Fibroblast of the aortic adventitia (primary cell): ENCODE measurements at places on chromosomes 11 and 22.

GRCh38 chr11:75733431-75734107, 15.9 kb downstream of the MOGAT2 start:
- peak; percentile 34 for DNase-seq

GRCh38 chr11:116642902-116643301, 129.9 kb downstream of the BUD13 start:
- DNase-seq: no peak

DNA sequence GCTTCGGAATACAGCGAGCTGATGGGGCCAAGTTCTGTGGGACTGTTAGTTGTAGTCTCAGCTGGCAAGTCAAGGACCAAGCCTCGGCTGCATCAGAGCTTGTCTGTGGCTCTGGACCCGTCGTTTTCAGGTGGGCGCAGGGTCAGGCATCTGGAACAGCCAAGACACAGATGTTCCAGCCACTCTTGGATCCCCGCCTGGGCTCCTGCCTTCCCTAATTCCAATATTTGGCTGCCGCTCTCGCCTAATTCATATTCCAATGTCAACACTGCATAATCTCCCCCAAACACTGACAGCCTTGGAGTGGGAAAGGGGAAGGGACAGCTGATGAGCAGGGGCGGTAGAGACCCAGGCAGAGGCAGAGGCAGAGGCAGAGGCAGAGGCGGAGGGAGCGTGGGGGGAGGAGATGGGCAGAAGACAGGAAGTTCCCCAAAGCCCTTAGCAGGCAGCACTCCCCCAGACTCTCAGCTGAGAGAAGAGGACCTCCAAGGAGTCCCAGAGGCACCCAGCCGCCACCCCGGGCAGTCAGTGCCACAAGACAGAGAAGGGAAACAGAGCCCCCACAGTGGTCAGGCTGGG, 49.6 kb upstream of the SLC35C1 start:
- no peak for DNase-seq

- no peak for DNase-seq
Measured at GRCh38 chr11:119369132-119369925, 12.2 kb downstream of the USP2 start.

DNA sequence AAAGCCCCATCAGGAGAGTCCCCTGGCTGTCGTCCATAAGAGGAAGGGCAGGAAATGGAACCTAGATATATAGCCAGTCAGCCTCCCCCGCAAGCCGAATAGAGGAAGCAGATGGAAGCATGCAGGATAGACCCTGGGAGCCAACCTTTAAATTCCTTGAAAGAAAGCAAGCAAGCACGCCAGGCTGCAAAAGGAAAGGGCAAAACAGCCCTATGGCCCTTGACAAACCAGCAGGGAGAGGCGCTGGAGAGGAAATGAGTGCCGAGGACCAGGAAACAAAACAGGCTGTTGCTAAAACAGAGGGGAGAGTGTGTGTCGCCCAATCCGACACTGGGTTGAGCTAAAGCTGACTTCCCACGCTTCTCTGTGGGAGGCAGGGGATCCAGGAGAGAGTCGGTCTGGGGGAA, 203.5 kb upstream of the MTNR1B start:
- peak; percentile 3 for DNase-seq

DNA sequence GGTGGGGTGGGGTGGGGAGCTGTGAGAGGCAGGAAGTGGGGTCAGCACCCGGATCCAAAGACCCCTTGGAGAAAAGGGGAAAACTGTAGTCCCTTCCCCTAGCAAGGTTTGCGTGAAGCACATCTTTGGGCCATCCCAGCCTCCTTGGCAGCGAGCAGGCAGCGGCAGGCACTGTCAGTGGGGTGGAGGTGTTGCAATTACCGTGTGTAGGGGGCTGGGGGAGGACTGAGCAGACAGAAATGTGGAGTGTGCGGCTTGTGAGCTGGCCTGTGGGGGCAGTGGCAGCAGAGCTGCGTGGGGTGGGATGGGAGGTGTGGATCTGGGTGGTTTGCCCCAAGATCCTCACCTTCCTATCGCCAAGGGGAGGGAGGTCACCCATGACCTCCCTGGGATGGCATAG, 16.4 kb downstream of the DAGLA start:
- DNase-seq: no peak

GRCh38 chr22:39967103-39967829, 7.1 kb downstream of the TMA7B start:
- peak; percentile 59 for DNase-seq

GRCh38 chr11:82871646-82872045, 28.6 kb downstream of the PRCP start:
- no peak for DNase-seq
